ENCODE measurements at places on chromosomes 4 and X.

GRCh38 chr4:172035562-172035961 lies 222.4 kb downstream of the GALNTL6 start:
- DNase-seq = no peak

- DNase-seq = no peak
These were observed 225.8 kb upstream of the GIMD1 start for GRCh38 chr4:106594291-106594952.

DNA sequence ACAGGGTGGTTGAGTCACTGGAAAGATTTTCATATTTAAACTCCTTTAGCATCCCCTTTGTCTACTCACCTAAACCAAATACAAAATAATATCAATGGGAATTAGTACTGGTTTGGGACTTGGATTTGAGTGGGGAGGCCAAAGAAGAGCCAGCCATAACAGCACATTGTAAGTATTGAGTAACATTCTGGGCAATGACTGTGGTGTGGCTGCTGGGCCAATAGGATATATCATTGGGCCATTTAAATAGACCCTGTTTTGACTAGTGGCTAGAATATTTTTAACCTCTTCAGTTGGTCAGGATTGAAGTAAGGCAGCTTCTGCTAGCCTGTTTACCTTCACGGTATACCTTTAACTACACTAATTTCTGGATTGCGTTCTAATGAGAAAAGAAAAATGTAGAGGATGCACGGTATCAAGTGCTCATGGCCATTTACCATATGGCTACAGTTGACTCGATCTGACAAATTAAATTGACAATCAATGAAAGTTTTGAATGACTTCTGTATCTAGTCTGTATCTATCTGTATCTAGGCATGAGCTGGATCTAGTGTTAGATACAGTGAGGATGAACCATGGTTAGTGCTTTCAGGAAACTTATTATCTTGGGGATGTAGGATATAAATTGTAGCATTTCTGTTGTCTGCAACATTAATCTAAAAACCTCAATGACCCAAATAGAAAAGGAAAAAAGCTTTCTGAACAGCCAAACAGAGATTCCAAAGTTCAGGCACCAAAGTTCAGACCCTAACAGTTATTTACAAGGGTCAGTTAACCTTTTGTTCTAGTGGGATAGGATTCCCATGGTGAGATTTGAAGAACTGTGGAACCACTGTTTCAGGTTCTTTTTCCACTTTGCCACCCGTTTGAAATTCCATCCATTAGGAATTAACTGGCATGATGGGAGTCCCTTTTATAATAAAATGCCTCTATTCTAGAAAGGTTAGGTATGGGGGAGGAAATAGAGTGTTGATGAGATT lies 6.8 kb upstream of the ALB start:
- no peak for DNase-seq

- DNase-seq = no peak
These were observed 117.6 kb downstream of the CBR4 start for GRCh38 chr4:168892475-168892874.

DNA sequence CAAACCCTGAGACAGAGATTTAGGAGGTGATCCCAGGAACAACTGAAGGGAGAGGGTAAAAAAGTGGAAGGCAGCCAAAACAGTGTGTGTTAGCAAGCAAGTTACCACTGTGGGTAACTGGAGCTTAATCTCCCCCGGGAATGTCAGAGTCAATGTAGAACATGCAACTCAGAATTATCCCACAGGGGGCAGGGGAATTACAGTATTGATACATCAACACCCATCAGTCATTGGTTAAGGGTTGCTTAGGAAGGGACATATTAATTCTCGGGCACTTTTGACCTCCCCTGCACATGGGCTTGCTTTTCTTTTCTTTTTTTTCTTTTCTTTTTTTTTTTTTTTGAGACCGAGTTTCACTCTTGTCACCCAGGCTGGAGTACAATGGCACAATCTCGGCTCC lies 29.3 kb downstream of the CXorf58 start:
- no peak for DNase-seq

DNA sequence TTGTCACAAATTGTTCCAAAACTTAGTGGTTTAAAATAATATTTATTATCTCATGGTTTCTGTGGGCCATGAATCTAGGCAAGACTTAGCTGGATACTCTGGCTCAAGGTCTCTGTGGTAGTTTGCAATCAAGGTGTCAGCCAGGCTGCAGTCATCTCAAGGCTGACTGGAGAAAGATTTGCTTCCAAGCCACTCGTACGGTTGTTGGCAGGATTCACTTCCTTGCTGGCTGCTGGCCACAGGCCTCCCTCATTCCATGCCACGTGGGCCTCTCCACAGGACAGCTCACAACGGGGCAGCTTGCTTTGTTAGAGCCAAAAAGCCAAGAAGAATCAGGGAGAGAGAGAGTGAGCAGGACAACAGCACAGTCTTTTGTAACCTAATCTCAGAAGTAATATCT lies 101.4 kb downstream of the WWC2 start:
- no peak for DNase-seq

GRCh38 chr4:165111906-165112367 lies 723 bp downstream of the TMEM192 start:
- no peak for DNase-seq

DNA sequence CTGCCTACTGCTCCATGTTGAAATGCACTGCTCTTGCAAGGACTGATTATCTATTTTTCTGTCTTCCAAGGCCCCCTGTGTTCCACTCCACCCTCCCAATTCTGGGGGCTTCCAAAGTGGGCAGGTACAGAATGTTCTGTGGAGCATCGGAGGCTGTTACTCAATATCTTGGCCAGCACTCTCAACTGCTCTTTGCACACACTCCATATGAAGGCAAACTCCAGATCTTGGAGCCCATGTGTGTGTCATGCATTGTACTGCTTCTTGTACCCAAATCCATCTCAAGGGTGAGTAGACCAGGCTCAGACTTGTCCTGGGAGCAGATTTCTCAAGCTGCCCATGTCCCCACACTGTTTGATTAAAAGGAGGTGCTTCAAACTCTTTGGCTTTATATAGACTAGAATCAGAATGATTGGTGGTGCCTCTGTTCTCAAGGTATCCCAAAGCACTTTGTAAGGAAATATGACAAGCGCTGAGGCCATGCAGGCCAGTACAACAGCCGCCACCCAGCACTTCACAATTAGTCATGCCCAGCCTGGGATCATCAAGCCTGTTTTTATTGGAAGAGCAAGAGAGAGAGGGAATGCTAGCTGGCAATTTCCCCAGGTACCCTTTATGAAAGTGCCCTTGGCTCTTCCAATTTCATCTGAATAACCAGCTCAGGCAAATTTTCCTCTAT lies 44.3 kb downstream of the AR start:
- DNase-seq = no peak

DNA sequence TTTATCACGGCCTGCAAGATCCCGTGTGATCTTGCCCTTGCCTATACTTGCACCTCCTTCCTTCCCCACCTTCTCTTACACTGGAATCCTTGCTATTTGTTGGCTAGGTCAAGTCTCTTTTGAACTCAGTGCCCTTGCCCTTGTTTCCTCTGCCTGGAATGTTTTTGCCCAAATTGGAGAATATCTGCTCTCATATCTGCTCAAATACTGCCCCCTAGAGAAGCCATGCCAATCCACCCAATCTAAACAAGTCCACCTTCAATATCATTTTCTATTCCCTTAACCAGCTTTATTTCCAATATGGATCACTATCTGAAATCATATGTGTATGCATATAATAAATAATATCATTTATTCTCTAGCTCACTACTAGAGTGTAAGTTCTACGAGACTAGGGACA lies 1044.2 kb upstream of the FTHL17 start:
- no peak for DNase-seq

DNA sequence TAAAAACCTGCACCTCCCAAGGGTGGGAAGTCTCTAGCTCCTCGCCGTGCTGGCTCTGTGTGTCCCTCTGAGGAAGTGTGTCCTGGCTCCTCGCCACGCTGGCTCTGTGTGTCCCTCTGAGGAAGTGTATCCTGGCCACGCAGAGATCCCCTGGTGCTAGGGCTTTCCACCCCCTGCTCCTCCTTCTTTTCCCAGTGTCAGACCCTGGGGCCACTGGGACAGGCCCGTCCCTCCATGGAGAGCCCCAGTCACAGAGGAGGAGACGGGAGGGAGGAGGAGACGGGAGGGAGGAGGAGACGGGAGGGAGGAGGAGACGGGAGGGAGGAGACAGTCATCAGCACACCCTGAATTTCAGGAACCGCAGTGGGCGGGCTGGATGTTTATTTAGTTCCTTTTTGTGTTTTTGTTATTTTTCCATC lies 53.8 kb upstream of the HGFAC start:
- DNase-seq = no peak

DNA sequence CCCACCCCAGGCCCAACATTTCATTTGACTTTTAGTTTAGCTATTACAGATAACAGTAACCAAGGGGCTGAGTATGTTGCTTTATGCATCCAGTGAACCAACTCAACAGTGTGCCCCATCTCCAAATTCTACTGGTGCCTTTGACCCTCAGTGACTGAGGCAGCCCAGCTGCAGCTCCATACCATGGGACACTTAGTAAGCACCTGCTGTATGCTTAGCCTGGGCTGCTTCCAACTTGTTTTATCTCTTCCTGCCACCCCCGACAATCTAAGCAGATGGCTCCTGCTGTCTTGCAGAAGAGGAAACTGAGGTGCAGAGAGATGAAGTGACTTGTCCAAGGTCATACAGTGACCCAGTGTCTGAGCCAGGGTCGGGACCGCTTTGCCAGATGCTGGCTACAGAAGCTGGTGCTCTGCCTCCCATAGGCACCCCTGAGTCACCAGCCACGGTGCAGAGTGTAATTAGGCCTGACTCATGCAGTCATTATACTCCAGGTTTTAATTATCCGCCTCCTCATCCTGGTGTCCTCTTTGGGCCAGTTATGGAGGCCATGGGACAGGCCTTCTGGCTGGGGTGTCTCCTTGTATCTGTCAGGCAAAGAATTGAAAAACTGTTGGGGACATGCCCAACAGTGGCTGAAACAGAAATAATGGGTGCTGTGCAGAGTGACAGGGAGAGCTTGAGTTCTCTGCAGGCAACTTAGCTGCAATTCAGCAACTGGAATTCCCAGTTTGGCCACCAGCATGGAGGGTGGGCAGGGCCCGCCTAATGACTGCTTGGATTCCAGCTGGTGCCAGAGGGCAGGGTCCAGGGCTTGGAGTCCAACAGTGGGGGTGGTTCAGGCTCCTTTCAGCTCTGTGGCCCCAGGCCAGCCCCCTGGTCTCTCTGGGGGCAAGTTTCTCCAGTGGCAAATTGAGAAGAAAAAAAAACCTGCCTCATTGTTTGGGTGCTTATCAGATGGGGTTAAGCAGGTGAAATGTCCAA lies 8.2 kb upstream of the GPR78 start:
- no peak for DNase-seq

- no peak for DNase-seq
These were observed 6.7 kb upstream of the FHIP1A start for GRCh38 chr4:151402145-151402865.

DNA sequence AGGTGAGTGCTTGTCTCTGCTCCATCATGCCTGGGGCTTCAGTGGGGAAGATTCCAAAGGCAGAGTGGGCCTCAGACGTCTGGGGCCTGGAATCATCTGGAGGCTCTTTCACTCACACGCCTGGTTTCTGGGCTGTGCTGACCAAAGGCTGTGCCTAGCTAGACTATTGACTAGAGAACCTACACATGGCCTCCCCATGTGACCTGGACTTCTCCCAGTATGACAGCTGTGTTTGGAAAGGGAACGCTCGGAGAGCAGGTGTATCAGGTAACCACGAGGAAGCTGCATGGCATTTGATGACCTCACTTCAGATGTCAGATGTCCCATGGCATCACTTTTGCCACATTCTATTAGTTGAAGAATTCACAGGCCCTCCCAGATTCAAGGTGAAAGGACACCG lies 51.0 kb downstream of the ADGRL3 start:
- no peak for DNase-seq

GRCh38 chr4:150209140-150209829 lies 131.0 kb downstream of the DCLK2 start:
- DNase-seq = no peak

GRCh38 chrX:15686818-15687685 lies 22.4 kb upstream of the CLTRN start:
- no peak for DNase-seq

GRCh38 chrX:131729295-131729694 lies 185.4 kb downstream of the OR13H1 start:
- no peak for DNase-seq

- no peak for DNase-seq
These were observed 28.1 kb upstream of the HPRT1 start for GRCh38 chrX:134431894-134432293.

GRCh38 chr4:116016201-116016600 lies 902.8 kb upstream of the NDST4 start:
- no peak for DNase-seq

GRCh38 chr4:27123123-27123768 lies 262.6 kb downstream of the STIM2 start:
- DNase-seq = no peak

DNA sequence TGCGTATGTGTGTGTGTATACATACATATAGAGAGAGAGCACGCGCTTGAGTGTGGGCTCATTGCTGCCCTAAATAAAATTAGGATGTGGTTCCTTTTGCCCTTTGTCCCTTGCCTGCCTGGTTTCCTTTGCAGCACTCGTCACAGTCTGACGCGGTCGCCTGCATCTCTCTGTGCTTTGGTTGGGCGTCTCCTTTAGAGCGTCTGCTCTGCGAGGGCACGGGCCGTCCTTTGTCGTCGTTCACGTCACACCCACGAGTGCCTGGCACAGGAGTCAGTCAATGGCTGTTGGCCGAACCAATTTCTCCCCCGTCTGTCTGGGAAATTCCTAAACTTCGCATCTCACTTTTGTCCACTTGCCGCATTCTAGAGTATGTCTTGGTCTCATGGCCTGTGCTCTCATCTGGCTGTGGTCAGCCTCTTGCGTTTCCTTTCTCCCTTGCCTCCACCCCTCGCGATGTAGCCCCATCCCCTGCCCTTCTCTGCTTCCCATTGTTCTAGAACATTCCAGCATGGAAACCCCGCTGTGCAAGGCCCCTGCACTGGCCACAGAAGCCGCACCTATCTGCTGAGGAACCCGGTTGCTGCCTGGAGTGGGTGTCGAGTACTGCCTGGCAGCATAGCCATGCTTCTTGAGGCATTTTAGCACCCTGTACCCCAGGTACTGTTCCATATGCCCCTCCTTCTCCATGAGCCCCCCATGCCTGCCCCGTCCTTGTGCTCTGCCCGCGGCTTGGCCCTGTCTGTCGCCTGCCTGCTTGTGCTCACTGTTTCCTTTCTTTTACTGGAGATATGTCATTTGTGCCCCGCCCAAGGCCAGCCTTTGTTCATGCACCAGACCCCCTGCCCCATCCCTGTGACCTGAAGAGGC lies 8.0 kb downstream of the MAEA start:
- DNase-seq = no peak

- DNase-seq = no peak
These were observed 28.4 kb downstream of the FAM53A start for GRCh38 chr4:1655676-1656075.

DNA sequence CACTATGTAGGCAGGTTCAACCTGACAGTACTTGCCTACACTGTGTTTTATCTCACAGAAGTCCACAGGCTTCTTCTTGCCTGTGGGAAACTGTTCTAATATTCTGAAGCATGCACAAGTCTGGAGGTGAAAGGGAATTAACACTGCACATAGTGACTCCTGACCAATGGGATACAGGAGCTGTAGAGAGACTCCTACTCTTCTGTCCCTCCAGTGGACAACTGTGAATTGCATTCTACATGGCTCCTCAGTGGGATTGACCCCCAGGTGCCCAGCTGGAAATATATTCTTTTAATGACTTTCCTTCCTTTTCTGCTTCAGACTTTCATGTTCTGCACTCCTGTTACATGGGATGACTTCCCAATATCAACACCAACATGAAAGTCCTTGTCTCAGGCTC lies 8.2 kb upstream of the YIPF6 start:
- no peak for DNase-seq

Measured in cortex of kidney (tissue), 1 donor.